ENCODE measurements at places on chromosomes 11 and 22. TPM values are rescaled to one million over a fixed set of nuclear protein-coding genes. Genes with fewer than 3 reads are reported as not detected.

MS4A1 gene
- total RNA-seq: not detected

MS4A7 gene
- total RNA-seq: not detected

DNA sequence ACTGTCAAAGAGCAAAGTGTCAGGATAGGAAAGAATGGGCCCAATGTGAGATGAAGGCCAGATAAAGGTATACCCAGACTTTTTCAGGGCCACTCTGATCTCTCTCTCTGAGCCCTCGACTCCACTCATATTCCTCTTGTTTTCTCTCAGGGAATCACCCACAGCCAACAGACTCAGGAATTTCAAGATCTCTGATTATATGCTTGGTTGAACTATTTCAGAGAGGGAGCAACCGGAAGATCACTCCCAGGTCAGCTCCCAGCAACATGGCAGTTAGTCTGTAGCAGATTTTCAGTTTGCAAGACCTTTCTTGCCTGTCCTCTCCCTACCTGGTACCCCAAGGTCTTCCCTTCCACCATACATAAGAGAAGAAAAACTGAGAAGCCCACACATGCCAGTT lies 102.5 kb downstream of the C11orf58 start:
- DNase-seq: no peak

HOATZ gene
- total RNA-seq: not detected

GRCh38 chr11:107733518-107733917 lies 21.7 kb upstream of the SLN start:
- no peak for DNase-seq

DNA sequence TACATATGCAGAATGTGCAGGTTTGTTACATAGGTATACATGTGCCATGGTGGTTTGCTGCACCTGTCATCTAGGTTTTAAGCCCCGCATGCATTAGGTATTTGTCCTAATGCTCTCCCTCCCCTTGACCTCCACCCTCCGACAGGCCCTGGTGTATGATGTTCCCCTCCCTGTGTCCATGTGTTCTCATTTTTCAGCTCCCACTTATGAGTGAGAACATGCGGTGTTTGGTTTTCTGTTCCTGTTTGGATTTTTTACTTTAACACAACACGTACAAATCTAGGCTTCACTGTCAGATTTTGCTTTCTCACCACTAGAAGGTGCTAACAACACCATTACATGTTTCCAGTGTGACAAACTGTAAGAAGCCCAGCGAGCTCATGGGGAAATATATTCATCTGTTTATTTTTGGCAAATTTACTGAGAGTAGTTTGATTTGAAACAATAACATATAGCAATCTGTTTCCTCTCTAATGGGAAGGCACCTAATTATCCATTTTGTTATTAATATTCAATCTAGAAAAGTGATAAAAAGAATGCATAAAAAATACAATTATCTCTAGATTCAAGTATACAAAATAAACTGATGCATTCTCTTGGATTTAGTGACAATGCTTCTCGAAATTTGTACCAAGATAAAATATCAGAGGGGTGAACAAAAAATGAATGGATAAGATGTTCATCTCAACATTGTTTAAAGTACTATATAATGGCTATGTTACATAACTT lies 23.2 kb upstream of the BIRC3 start:
- no peak for DNase-seq

SGSM1 gene
- total RNA-seq: 0.75 TPM

GRCh38 chr11:16799890-16800289 lies 61.4 kb downstream of the C11orf58 start:
- DNase-seq: no peak

UBQLNL gene
- total RNA-seq: 0.09 TPM

TSPAN4 gene
- 40.2 TPM for total RNA-seq

DNA sequence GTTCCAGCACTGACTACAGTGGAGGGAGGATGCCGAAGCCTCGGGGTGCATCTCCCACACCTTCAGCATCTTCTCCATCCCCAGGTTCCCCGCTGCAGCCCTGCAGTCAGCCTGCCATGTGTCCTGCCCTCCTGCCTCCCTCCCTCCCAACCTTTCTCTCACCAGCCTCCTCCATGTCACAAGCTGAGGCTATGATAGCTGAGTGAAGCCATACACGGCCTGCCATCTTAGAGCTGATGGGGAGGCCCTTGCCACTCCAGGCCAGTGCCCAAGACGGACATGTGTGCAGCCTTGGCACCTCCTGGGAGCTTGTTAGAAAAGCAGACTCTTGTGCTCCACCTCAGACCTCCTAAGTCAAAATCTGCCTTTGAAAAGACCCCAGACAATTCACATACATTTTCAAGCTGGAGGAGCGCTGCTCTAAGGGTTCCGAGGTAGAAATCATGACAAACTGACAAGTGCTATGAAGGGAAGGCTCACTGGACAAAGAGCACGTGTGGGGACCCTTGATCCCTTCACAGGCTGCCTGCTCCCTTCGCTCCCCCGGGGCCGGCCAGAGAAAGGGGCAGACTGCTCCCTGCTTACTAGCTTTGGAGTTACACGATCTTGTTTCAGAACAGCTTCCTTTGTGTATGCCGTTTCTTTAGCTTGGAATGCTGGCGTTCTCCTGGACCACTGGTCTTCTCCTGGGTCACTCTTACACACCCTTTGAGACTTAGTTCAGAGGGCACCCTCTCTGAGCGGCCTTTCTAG lies 123.9 kb downstream of the ST3GAL4 start:
- no peak for DNase-seq

GRCh38 chr11:76316726-76317125 lies 64.2 kb downstream of the THAP12 start:
- DNase-seq: no peak

DNA sequence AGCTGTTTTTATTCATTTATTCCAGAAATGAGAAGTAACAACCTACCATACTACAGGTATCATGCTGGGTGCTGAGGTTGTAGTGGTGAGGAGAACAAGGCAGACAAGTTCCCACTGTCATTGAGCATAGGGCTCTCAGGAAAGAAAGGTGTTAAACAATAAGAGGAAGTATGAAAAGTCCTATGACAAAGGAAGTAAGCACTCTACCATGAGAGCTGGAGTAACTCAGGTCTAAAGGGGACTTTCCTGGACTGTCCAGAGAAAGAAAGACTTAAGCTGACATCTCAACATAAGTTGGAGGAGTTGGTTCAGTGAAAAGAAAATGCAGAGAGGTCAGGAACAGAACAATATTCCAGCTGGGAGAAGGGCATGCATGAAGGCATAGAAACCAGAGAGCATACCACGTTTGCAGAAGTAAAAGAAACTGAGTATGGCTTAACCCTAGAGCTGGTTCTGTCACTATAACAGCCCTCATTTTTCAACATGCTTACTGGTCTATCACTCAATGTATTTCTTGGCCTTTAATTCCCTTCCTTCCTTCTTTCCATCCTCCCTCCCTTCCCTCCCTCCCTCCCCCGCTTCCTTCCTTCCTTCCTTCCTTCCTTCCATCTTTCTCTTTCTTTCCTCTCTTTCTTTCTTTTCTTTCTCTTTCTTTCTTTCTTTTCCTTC lies 137.8 kb upstream of the BDNF start:
- DNase-seq: no peak

GRCh38 chr11:82898241-82898640 lies 2.0 kb downstream of the PRCP start:
- no peak for DNase-seq

PANX3 gene
- total RNA-seq: not detected

SLC15A3 gene
- 7.4 TPM for total RNA-seq

ZC3H12C gene
- total RNA-seq: 14.4 TPM

DNA sequence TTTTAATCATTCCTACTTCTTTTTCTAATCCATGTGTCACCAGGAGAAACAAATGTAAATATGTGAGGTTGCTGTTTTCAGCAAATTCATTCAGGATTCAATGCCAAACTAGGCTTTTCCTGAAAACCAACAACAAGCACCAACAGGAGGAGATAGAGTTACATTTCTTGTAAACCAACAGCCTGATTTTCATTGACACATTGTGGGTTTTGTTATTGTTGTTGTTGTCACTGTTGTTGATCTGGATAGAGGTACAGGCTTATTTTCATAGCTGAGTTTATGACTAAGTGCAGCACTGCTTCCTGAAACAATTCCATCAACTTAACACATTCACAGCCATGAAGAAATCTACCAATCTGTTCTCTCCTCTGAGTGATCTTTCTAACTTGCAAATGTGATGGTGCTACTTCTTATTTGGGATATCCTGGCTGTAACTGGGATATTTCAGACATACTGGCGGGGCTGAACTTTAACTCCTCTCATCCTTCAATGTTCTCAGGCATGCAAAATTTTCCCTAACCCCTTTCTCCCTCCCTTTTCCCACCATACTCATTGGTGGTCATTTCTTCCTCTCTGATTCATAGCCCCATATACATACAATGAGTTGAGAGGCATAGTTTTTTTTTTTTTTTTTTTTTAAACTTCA lies 65.5 kb downstream of the ME3 start:
- DNase-seq: no peak

Measured in neural crest cell (in vitro differentiated cells).